T-helper 2 cell treated with Interferon-gamma antibody and Interleukin-4, amounts not matched to agents 5 μg/mL and 100 μg/mL, for 36 hours (primary cell): ENCODE measurements at places on chromosomes 2 and 18.

DNA sequence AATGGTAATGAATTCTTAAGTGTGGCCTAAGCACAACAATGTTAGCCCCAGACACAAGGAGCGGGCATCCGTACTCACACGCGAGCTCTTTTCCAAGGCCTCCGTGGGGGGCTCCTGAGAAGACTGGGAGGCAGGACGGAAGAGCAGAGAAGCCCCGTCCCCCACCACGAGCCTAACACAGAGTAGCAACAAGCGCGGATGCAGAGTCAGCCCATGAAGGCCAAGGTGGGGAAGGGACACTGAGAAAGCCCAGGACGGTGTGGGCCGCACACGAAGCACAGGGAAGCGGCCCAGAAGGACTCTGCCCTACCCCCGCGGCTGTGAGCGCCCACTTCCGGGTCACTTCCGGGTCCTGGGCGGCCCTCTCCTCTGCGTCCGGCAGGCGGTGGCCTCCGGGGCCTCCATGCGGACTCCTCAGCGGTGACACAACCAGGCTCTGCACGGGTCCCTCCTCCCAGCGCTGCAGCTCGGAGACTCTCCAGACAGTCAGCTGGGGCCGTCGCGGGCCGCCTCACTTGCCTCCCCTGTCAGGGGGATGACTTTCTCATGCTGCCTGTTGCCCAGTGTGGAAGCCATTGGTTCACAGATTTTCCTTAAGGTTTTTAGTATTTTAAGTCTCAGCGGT lies 151.5 kb downstream of the MTCL1 start:
- DNase-seq, result no peak

GRCh38 chr2:149115781-149116180 lies 77.3 kb downstream of the LYPD6B start:
- no peak for DNase-seq

GRCh38 chr2:19911808-19912509 lies 10.2 kb upstream of the TTC32 start:
- DNase-seq, result no peak

- DNase-seq, result no peak
These were observed 9.4 kb upstream of the GPR55 start for GRCh38 chr2:230934231-230935129.

GRCh38 chr18:27901424-27902226 lies 275.3 kb downstream of the CDH2 start:
- no peak for DNase-seq

DNA sequence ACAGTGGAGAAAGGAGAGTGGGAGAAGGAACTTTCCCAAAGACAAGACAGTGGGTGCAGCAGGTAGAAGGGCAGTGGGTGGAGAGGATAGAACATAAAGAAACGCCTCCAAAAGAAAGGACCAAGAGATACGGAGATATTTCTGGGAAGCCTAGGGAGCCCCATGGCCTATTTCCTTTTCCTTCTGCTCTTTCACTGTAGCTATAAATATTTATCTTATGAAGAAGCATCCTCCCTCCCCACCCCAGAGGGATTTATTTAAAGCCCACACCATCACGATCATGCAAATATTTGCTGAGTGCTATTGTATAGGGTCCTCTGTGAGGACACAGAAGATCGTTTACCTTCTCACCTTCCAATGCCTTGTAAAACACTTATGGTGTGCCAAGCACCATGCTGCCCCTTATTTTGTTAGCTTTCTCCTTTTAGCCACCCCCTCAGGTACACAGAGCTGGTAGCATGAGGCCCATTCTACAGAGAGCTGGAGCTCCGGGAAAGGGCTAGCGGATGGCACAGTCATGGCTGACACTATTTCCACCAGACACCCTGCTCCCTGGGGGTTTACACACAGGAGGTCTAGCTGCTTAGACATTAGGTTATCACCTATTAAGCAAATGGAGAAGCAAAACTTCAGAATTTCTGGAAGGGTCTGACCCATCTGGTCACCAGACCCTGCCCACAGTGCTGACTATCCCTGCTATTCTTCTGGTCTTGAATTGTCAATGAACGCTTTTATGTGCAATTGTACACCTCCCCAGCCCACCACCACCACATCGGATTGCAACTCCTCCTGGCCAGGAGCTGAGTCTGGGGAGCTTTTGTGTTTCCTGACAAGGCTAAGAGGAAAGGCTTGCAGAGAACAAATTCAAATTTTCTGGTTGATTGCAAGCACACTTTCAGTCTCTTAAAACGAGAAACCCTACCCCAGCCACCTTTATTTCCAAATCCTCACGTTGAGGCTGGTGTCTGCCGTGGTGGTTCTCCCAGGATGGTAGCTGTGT lies 91.8 kb upstream of the KLF7 start:
- no peak for DNase-seq

GRCh38 chr2:144832048-144832447 lies 312.1 kb upstream of the ZEB2 start:
- no peak for DNase-seq
